ENCODE measurements at places on chromosomes 2 and 18.

- DNase-seq: no peak
Observed at GRCh38 chr2:238406221-238406997, 20.3 kb upstream of the ASB1 start.

DNA sequence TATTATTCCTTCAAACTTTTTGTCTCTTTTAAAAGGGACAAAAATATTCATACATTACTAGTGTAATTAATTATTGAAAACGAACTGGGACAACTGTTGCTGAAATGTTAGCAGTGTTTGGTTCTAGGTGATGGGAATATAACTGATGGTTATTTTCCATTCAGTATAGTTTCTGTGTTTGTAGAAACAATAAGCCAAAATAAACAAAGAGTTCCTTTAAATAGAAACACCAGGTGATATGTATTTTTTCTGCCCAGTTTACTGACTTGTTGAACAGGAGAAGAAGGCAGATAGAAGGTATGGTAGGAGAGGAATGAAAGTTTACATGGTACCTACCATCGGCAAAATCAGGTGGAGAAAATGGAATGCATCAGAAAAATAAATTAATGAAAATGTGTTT lies 74.2 kb downstream of the LYPD6B start:
- no peak for DNase-seq

- DNase-seq: no peak
Observed at GRCh38 chr2:209946539-209946938, 55.9 kb upstream of the RPE start.

- DNase-seq: no peak
Observed at GRCh38 chr2:144390424-144391020, 129.4 kb downstream of the ZEB2 start.

DNA sequence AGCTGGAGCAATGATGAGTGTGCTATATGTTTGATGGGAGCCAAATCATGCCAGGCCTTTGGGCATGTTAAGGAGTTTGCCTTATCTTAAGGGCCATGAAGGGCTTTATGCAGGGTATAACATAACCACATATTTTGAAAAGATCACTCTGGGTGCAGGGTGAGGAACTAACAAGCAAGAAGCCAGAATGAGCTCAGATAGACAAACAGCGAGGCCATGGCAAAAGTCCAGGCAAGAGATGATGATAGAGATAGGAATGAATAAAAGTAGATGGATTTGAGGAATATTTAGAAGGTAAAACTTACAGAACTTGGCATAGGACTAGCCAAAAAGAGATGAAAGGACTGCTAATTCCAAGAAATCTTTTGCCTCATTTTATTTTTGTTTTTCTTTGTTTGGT lies 6.7 kb downstream of the GALNT3 start:
- no peak for DNase-seq
